Activated CD4-positive, alpha-beta T cell treated with anti-CD3 and anti-CD28 coated beads, Interleukin-2, amount 50 U/mL, for 16 hours (primary cell): ENCODE measurements at places on chromosomes 3 and 15.

DNA sequence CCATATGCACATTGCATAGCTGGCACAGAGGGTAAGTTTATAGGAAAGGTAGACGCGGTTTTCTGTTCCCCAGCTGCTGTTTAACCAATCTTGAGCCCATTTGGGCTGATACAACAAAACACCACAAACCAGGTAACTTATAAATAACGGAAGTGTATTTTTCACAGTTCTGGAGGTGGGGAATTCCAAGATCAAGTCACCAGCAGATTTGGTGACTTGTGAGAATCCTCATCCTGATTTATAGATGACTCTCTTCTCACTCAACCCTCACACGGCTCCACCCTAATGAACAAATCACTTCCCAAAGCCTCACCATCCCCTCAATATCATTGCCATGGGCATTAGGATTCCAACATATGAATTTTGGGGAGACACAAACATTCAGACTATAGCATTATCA lies 694.4 kb upstream of the NR2F2 start:
- DNase-seq = no peak

DNA sequence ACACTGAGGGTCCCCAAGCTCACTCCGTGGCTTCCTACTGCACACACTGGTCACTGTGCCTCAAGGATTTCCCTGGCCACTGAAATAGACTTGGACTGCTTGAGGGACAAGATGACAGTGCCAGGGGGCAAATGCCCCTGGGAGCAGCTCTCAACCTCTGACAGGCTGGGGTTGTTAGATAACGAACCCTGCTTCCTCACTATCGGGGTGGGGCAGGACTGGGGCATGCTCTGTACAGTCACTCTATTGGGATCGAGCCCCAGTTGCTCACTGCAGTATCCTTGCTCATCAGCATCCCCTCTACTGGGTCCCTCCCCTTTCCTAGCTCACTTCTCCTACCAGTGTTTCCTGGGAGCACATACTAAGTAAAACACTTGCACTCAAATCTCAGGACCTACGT lies 610.8 kb downstream of the NTRK3 start:
- no peak for DNase-seq

DNA sequence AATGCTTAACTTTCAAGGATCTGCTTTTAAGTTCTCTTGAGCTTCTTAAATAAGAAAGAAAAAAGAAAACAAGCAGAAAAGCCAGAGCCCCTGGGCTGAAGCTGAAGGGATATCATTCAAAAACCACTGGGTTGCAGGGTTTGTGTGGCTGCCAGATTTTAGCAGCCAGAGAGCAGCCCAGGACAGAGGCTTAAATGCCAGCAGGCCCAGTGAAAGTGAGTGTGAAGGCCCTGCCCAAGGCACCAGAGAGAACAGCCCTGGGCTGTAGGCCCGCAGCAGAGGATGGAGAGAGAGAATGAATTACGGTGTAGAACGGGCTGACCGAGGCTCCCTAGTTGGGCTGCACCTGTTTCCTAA lies 106.3 kb upstream of the BOC start:
- no peak for DNase-seq

- no peak for DNase-seq
Measured at GRCh38 chr15:99058421-99058870, 46.4 kb upstream of the SYNM start.

GRCh38 chr3:17054982-17055343 lies 170.2 kb downstream of the PLCL2 start:
- no peak for DNase-seq

DNA sequence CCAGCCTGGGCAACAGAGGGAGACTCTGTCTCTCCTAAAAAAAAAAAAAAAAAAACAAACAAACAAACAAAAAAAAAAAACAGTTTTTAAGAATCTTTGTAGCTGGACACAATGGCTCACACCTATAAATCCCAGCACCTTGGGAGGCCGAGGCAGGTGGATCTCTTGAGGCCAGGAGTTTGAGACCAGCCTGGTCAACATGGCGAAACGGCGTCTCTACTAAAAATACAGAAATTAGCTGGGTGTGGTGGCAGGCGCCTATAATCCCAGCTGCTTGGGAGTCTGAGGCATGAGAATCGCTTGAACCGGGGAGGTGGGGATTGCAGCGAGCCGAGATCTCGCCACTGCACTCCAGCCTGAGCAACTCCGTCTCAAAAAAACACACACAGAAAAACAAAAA lies 53.1 kb downstream of the KLHL25 start:
- DNase-seq = no peak

DNA sequence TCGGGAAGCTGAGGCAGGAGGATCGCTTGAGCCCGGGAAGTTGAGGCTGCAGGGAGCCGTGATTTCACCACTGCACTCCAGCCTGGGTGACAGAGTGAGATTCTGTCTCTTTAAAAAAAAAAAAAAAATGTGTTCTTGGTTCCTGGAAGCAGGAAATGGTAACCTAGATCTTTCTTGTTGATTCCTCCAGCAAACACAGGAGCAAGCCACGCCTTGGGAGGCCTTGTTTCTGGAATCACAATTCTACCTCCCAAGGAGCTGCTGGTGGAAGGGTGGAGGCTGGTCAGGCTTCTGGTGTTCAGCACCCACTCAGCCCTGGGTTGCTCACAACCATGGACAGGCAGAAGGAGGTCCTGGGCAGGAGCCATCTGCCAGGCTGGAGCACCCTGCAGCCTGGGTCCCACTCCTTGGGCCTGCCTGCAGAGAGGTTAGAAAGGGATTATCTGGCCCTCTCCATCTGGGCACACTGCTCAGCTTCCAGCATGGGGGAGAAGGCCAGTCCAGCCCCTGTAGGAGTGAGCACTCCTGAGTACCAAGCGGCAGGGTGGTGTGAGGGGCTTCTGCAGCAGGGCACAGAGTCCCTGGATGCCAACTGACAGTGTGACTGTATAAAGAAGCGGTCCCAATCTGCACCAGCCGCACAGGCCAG lies 65.6 kb downstream of the ABTB1 start:
- DNase-seq = no peak

DNA sequence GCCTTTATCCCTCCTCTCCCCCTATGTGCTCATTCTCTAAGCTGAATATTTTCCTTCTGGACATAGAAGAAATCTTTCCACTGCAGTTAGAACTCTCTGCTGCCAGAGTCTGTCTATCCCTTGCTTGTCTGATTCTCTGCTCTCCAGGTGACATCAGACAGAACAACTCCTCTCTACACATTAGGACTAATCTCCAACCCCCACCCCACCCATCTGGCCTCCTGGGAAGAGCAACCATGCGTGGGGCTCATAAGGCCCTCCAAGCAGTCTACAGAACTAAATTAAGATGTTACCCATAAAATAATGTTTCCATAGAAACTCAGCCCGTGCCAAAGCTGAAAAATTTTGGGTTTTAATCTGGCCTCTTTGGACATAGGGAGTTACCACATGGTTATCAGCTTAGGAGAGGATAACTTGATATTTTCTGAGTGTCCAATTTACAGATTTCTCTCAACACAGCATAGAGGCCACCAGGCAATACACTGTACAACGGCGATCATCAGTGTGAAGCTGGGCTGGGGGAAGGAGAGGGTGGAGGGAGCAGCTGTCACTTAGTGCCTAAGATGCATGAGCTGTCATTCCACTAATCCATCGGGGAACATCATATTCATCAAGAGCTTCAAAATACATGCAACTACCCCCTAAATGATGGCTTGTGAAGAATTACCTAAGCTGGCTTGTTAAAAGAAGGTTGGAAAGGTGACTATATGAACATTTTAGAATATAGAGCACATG lies 199.4 kb downstream of the CLSTN2 start:
- no peak for DNase-seq

DNA sequence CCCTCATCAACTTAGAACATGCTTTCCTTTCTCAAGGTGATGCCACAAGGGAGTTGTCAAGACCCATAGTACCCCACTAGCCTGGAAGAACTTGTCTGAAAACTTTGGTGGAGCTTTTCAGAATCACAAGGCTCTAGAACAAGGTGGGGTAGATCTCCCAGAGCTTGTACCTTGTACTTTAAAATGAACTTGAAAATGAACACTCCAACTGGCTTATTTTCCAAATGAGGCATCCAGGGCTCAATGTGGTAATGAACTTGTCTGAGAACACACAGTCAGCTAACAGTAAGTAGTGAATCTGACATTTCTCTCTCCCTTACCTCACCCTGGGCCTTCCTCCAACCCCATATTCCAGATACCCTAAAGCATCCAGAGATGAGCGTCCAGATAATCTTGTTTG lies 81.8 kb upstream of the THBS1 start:
- DNase-seq = no peak

GRCh38 chr3:39234651-39235050 lies 42.3 kb upstream of the XIRP1 start:
- DNase-seq = no peak

DNA sequence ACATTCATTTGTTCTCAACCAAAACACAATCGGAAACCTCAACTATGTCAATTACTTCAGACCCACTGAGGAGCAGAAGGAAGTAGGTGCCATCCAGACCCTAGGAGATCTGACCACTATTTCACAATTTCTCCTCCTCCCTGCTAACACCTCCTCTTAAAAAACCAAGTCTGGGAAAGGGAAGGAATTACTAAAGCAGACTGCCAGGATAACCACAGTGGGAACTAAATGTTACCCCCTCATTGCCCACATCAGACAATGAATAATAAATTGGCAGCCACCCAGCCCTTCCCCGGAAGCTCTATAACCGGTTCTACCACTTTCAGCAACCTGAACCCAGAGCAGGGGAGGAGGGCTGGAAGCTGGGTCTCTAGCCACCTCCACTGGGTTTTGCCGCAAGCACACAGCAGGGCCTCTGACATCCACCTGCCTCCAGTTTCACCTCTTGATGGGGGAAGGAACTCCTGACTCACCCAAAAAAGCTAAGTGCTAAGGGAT lies 17.6 kb downstream of the C15orf62 start:
- DNase-seq = peak; percentile 40

GRCh38 chr15:90812958-90813265 lies 55.5 kb upstream of the FURIN start:
- no peak for DNase-seq

DNA sequence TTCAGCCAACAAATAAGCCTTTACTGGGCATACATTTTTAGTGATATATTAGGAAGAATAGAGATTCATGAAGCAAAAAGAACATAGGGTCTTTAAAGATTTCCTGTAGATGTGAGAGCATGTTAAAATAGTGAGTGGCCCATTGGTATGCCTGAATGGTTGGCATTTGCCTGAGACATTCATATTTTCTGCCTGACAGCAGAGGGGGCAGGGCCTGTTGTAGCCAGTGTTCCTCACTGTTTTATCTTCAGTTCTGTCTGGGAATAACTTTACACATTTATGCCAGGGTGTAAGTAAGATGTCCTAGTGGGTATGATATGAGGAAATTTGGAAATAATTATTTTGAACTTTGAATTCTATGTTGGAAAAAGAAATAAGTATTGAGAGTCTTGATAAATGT lies 704.7 kb upstream of the ARPP21 start:
- no peak for DNase-seq

DNA sequence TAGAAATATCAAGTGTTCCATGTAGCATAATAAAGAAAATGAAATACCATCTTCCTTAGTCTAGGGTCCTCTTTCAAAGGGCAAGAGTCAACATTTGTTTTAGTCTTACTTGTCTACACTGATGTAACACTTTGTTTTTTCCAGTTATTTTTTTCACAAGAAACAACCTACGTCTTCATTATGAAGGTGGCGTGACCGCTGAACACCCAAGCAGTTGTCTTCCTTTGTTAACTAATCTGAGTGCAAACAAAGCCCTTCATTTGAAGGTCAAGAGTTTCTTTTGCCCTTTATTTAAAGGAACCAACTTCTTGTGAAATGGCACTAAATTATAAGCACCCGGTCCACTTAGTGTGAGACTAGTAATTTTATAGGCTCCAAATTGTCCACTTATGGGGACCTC lies 73.2 kb downstream of the CD47 start:
- DNase-seq = no peak

DNA sequence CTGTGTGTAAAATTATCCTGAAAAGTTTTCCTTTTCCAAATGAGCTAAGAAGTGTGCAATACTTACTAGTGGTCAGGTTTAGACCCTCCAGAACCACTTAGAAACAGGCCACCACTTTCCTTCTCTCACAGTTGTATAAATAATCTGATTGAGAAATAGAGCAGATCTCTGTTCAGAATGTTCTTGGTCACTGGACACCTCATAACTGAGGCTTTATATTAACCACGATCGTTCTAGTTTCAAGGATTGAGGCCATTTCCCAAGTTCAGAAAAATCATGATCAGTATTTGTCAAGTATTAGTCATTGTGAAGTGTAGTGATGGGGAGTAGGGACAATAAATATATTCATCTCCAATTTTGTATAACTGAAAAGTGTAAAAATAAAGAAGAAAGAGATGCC lies 1.0 kb upstream of the MAP3K13 start:
- no peak for DNase-seq

- no peak for DNase-seq
Measured at GRCh38 chr3:122786066-122786465, 7.6 kb downstream of the HSPBAP1 start.

GRCh38 chr3:55742022-55742831 lies 255.1 kb upstream of the WNT5A start:
- DNase-seq = no peak

DNA sequence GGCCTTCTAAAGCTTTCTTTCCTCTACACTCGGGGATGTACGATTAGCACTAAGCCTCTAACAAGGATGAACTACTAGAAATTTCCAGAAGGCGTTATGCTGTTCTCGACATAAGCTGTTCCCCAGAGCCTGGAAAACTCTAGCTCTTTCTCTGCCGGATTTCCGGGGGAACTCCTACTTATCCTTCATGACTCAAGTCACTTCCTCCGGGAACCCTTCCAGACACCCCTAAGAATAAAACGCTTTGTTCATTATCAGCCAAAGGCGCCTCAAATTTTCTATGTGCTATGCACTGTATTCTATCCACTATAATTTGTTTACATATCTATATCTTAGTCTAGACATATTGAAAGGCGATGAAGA lies 455 bp upstream of the SNAP23 start:
- no peak for DNase-seq

GRCh38 chr15:75455982-75456531 lies 4.6 kb upstream of the SIN3A start:
- peak; percentile 69 for DNase-seq

- no peak for DNase-seq
Measured at GRCh38 chr3:144643771-144644198, 672.2 kb downstream of the DIPK2A start.

DNA sequence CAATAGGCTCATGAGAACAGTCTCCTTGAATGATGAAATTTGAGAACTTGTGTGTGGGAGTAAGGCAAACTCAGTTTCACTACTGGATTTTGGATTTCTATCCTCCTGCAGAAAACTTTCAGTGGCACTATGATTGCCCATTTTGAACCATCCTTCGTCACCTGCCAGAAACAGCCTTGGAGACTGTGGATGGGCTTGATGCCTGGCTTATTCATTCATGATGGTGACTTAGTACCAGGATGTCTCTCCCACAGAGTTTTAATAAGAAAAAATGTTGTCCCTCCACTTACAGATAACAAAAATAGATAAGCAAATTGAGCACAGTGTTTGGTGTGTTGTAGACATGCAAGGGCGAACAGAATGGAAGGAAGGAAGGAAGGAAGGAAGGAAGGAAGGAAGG lies 53.5 kb upstream of the CPNE4 start:
- no peak for DNase-seq

- DNase-seq = peak; percentile 59
Measured at GRCh38 chr15:75452865-75453702, 1.6 kb upstream of the SIN3A start.

- no peak for DNase-seq
Measured at GRCh38 chr3:55658270-55658669, 171.2 kb upstream of the WNT5A start.
